MG63 (cell line): ENCODE measurements at places on chromosomes 5 and 9.

- DNase-seq = no peak
These were observed 205.1 kb downstream of the NTRK2 start for GRCh38 chr9:84874596-84874995.

GRCh38 chr9:136265561-136266355, 20.1 kb upstream of the QSOX2 start:
- no peak for DNase-seq

- DNase-seq = no peak
These were observed 29.6 kb downstream of the DNM1 start for GRCh38 chr9:128232528-128233428.

GRCh38 chr5:141869040-141869439, 9.2 kb downstream of the PCDH1 start:
- no peak for DNase-seq

DNA sequence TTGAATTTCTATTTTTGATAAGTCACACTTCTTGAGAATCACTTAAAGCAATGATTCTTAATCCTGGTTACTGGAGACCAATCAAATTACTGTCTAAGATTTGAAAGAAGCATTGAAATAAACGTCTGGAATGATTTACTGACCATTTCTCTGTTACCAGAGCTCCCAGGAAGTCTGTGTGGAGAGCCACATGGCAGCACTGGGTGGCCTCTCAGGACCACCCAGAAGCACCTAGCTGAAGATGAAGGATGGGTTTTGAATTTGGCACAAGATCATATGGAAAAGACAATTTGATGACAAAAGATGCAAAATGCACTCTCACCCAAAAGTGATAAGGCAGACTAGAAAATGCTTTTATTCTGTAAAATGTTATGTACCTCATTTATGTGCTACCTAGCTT, 30.4 kb downstream of the IARS1 start:
- DNase-seq = no peak

DNA sequence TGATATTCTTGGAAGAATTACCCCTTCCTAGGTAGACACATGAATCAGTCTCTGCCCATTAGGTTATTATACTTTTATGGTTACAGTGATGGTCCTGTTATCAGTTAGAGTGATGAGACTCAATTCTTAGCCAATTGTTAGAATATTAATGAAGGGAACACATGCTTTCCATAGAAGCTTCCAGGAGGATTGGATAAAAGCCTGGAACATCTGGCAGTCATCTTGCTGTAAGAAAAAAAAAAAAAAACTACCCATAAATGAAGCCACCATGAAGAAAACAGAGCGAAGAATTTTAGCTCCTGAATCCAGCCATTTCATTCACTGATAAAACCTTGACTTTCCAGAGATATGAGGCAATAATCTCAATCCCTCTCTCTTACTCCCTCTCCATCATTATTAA, 262.5 kb upstream of the GRIN3A start:
- no peak for DNase-seq
